ENCODE measurements at places on chromosomes 6 and 20. TPM values are rescaled to one million over a fixed set of nuclear protein-coding genes. Genes with fewer than 3 reads are reported as not detected.

GRCh38 chr6:151141685-151142084 is 98.1 kb upstream of the AKAP12 start:
- no peak for DNase-seq

GRCh38 chr20:8749101-8749500 is 319.8 kb upstream of the PLCB4 start:
- DNase-seq: no peak

DNA sequence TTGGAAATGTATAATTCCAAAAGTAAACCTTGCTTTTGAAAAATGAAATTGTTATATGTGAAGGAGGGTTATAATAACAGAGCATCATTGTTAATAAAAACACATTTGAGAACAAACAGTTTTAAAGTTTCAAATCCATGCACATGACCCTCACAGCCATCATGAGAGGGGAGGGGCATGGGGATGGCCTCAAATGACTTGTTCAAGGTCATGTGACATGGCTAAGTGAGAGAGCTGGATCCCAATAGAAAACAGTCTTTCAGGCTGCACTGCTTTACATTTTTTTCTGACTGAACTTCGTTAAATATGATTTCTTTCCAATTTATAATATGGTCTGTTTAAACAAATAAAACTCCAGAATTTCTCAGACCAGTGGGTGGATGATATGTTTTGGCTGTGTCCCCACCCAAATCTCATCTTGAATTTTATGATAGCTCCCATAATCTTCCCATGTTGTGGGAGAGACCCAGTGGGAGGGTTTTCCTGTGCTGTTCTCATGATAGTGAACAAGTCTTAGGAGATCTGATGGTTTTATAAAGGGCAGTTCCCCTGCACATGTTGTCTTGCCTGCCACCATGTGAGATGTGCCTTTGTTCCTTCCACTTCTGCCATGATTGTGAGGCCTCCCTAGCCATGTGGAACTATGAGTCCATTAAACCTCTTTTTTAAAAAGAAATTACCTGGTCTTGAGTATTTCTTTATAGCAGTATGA is 66.0 kb downstream of the DTD1 start:
- no peak for DNase-seq

The RIPPLY2 gene
- 0.86 TPM for total RNA-seq

The TMEM217 gene
- 1.2 TPM for total RNA-seq

All from ureter (tissue), 1 donor.